EL (cell line): ENCODE measurements at places on chromosomes 1 and 21.

DNA sequence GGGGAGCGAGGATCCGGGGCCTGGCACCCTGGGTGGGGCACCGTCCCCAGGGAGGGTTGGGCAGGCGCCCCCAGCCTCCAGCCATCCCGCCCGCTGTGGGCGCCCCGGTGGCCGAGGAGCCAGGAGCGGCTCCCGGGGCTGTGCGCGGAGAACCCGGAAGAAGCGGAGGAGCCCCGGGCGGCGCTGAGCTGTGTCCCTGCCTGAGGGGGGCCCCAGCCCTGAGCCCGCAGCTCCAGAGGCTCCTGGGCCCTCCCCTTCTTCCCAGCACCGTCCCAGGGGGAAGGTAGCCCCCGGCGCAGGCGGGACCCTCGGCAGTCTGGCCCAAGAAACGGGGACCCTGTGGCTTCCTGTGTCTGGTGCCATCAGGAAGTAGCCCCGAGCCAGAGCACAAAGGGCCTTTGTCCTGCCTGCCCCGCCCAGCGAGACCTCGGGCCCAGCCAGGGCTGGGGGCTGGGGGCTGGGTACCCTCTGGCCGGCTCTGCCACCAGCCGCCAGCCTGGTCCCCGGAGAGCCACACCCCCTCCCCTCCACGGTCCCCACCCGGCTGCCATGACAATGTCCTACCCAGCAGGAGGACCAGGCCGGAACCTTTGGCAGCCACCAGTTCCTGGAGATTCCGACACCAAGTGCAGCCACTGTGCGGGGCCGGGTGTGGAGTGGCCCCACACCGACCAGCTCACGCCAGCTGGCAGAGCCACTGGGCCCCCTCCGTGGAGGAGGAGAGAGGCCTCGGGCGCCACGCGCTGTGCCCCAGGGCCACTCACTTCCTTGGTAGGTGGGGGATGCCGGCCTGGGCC lies 15.6 kb upstream of the TTLL10 start:
- peak; percentile 28 for DNase-seq

DNA sequence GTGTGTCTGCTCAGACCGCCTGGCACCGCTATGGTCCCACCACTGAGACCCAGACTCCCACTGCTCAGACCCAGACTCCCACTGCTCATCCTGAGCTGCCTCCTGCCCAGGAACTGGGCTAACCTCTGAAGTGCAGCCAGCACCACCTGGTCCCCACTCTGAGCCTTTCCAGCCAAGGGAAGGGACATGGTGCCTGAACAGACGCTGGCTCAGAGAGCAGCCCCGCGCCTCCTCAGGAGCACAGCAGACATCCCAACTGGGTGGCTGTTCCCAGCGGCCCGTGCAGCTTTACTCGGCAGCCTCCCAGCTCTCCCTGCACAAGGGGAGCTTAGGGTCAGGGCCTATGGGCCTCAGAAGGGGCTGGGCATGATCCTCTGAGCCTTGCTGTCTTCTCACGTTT lies 27.8 kb upstream of the CNTN2 start:
- no peak for DNase-seq

DNA sequence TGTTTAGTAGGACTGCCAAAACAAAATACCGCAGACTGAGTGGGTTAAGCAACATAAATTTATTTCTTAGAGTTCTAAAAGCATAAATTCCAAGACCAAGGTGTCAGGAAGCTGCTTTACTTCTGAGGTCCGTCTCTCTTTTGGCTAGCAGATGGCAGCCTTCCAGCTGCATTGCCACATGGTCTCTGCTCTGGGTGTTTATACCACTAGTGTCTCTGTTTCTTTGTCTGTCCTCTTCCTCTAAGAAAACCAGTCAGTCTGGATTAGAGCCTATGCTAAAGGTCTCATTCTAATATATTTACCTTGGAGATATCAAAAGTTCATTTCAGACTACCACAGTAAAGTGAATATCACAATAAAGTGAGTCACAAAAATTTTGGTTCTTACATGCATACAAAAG lies 519.8 kb downstream of the COL11A1 start:
- peak; percentile 14 for DNase-seq

DNA sequence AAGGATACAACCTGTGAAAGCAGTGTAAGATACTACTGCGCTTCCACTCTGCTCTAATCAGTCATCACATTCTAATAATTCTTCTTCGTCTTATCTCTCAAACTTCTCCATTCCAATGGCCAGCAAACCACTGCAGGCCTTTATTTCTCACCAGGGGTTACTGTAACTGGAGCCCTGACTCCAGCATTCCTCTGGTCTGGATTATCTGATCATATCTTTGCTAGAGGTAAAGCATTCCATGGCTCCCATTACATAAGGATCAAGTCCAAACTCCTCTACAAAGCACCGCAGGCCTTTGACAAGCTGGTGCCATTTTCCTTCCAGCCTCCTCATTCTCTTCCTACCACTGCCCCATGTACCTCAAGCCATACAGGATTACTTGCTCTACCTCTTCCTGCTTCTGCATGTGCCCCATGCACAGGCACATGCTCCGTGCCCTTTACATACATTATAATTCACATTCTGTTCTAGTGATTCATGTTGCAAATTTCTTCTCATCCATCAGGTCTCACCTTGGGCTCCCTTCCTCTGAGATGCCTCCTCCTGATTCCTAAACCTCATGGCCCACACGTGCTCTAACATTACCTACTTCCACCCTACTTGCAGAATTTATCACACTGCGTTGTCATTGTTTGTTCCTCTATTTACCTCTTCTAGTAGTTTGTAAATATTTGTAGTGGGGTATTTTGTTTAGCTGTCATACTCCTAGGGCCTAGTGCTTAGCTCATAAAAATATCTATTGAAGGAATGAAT lies 9.3 kb upstream of the SERBP1 start:
- DNase-seq, result no peak

GRCh38 chr1:110039641-110040040 lies 5.2 kb downstream of the STRIP1 start:
- no peak for DNase-seq

DNA sequence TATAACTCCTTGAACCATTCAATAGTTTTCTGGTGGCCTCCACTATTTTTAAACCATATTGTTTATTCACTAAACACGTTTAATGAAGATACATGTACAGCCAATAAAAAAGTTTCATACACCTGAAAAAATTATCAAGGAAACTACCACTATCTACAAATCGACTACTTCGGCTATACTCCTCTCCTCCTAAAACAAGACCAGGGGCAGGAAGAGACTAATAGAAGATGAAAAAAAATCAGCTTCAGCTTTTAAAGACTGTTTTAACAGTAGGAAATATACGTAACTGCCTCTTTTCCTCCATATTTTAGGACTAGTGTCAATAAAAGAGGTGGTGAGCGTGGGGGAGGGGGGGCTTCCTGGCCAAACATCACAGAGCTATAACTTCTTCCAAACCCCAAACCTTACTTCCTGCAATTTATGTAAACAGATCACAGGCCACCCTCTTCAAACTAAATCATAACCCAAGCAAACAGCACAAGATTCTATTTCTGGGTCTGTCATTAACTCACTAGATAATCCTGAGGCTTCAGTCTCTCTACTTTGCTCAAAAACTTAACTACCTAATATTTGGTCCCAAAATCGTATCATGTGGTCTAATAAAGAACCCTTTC lies 15.1 kb downstream of the FOXJ3 start:
- DNase-seq, result no peak

- peak; percentile 13 for DNase-seq
These were observed 66.7 kb downstream of the XCL1 start for GRCh38 chr1:168643152-168643551.

DNA sequence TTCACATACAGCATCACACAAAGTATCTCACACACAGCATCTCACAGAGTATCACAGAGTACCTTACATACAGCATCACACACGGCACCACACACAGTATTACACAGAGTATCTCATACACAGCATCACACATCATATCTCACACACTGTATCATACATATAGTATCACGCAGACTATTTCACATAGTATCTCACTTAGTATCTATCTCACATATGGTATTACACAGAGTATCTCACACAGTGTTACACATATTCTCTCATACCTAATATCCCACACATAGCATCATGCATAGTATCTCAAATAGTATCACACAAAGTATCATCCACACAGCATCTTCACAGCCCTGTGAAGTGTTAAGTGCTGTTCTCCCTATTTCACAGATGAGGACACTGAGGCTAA lies 121.5 kb upstream of the RAB4A start:
- DNase-seq, result no peak

GRCh38 chr1:207388721-207389120 lies 65.4 kb upstream of the CR2 start:
- DNase-seq, result no peak
